ENCODE measurements at places on chromosomes 11 and 22.

DNA sequence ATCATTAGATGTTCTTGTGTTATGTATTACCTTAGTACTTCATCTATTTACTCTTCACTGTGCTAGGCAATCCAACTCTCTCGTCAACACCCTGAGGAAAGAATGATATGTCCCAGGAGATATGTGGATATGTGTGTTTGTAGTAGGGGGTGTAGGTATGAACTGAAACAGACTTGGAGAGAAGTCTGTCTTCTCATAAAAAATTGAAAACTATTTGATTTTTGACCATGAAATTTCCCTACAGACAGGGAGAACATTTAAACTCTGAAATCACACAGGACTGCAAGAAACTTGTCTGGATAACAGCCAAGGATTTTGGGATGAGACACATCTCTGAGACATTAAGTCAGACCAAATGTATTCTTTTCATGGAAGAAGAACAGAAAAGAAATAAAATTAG is 967.0 kb upstream of the FAT3 start:
- DNase-seq: no peak

DNA sequence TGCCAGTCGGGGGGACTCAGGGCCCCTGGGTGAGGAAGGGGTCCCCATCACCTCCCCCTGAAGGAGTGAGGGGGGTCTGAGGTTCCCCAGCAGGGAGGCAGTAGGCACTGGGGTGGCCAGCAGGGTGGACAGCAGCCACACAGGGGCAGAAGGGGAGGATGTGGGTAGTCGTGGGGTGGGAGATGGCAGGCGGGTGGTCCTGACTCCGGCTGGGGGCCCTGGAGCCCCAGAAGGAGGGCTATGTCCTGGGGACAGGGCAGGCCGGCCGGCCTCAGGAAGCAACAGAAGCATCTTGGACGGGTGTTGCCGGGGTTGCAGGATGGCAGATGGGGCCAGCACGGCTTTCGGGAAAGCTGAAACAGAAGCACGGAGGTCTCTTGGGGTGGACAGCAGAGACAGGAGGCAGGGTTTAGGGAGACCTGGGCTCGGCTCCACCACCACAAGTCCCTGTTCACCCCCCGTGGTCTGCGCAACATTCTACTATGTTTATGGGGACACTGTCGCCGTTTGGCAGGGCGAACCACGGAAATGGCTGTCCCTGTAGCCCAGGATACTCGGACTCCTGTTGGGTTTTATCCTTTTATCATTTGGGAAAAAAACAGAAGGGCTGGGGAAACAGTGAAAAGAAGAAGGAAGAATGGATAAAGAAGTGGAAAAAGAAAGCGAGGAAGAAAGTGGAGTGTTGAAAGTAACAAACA is 14.1 kb downstream of the VWCE start:
- DNase-seq: no peak

- peak; percentile 65 for DNase-seq
These were observed 47.0 kb downstream of the PACSIN2 start for GRCh38 chr22:42967933-42968332.

DNA sequence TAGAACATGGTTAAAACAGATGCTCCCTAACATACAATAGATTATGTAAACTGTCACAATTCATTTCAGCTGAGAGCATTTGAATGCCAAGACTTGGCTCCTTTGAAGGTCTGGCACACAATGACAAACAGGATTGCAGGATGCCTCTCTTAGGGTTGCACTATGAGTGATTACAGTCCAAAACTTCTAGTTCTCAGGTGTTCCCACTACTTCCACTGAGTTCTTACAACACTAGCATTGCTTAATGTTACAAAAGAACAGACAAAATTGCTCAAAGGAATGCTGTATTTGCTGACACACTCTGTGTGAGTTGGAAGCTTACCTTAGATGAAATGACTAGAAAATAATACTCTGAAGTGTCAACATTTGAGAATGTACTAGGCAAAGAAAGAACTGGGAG is 2413.8 kb upstream of the RAG2 start:
- no peak for DNase-seq

DNA sequence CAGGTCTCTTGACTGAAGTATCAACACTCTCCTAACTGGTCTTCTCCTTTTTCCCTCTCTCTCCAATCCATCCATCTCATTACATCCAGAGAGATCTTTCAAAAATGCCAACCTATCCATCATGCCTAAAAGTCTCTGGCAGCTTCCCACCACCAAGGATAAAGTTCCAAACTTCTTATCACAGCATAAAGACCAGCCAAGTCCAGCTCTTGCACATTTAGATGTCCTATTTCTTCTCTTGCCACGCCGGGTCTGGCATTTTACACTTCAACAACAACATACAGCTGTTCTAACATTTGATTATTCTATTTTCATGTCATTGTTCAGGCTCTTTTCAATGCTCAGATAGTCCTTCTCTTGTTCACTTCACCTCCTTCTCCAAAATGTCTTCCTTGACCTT is 70.6 kb downstream of the RELT start:
- no peak for DNase-seq

- no peak for DNase-seq
These were observed 182.0 kb upstream of the MTMR2 start for GRCh38 chr11:96105944-96106343.

DNA sequence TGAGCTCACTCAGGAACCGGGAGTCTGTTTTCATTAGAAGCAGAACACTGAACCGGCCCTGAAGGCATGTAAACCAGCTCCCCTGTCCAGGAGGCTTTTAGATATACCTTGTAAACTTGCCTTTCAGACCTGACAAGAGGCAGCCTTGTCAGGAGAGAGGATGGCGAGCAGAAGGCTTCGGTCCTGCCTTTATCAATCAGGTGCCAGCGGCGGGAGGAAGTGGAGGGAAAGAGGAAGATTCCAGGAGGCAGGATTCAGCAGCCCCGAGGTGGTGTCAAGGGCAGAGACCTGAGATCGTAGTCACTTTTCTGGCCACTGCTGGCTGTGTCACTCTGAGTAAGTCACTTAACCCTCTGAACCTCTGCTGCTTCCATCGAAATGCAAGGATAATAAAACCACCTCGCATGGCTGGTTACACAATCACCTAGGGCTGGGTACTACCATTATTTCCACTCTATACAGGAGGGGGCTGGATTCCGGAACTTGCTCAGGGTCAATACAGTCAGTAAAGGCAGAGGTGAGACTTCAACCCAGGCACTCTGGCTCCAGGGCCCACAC is 181.0 kb downstream of the CHST1 start:
- DNase-seq: no peak

GRCh38 chr22:48241658-48242057 is 1479.2 kb downstream of the TBC1D22A start:
- DNase-seq: no peak

- no peak for DNase-seq
These were observed 43.3 kb downstream of the PDGFD start for GRCh38 chr11:104120493-104121137.

DNA sequence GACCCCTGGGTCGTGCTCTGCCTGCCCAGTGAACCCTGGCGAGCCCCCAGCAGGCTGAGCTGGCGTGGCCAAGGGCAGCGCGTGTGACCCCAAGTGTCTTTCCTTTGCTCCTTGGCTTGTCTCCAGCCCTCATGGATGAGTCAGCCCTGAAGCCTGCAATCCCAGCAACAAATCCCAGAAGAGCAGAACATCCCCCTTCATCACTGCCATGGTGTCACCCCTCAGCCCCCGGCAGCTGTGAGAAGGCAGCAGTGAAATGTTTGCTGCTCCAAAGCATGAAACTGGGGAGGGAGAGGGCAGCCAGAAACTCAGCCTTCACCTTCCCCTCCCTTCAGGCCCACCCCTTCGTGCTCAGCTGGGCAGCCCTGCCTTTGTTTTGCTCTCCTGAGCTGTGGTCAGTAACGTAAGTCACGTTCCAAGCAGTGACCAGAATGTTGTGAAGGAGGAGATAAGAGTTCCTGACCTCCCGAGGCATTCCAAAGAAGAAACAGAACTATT is 29.8 kb downstream of the ADAMTS15 start:
- DNase-seq: peak; percentile 81

All from heart right ventricle (tissue), 16 donors.